ENCODE measurements at places on chromosomes 7 and 10.
A peak's percentile ranks its signal among the peaks of the same experiment; 100 is the strongest.

- H3K4me3 ChIP-seq: no peak overlapping the region
- no peaks in the 10 kb centered on the region for H3K4me1 ChIP-seq
- H3K27ac ChIP-seq: no peak overlapping the region
- H3K36me3 ChIP-seq: no peaks in the 10 kb centered on the region
Measured at GRCh38 chr10:106728232-106728631, 436.3 kb downstream of the SORCS1 start.

DNA sequence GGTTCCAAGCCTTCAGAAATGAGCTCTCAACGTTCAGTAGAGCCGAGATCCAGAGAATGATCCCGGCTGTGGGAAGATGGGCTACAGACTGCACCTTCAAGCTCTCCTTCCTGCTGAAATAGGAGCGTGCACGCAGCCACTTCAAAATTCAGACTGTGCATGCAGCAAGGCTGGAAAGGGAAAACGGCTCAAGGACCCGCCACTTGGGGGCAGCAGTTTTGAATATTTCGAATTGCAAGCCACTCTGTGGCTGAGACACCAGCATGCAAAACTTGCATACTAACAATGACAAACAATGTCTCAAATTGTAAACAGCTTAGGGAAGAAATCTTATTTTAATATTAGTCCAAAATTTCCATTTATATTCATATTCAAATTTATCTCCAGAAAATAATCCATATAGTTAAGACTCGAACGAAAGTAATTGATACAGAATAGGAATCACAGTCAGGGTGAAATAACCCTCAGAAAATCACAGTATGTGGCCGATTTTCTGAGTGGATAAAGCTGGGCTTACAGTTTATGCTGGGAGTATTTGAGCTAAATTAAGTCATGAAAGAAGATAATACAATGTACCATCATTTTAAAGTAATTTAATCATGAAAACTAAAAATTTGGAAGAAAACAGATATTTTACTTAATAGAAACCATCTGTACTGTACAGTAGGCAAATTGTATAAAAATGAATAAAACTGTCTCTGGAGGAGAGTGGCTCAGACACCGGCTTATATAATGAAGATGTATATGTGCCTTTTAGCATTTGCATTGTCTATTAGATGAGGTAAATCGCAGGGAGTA lies 137.9 kb upstream of the MKI67 start:
- DNase-seq: peak; percentile 66
- H3K27me3 ChIP-seq: peaks cover 39% of the 10 kb centered on the region
- no peak overlapping the region for H3K4me3 ChIP-seq
- H3K4me1 ChIP-seq: no peaks in the 10 kb centered on the region
- no peaks in the 10 kb centered on the region for H3K36me3 ChIP-seq

DNA sequence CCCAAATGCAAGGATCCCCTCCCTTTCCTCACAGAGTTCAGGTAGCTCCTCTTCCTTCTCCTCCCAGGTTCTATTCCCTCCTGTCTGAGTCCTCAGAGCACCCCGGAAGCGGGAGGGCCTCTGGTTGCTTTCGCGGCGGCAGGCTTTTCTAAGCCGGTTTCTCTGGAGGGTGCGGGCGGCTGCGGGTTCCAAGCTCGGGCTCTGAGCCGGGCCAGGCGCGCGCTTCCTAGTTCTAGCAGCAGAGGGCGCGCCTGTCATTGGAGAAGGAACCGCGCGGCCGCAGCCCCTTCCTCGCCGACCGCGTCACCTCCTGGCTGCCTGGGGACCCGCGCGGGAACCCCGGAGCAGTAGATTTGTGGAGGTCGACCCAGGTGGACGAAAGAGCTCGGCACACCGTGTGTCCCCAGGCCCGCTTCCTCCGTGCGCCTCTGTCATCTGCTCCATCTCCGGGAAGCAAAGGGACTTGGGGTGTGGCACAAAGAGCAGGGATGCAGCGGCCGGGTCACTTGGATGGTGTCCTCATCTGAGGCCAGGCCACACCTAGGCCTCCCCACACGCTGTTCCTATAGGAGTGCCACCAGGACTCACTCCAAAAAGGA lies 389.0 kb upstream of the PODXL start:
- peak; percentile 66 for DNase-seq
- H3K27ac ChIP-seq: no peak overlapping the region
- peaks cover 7% of the 10 kb centered on the region for H3K4me1 ChIP-seq

DNA sequence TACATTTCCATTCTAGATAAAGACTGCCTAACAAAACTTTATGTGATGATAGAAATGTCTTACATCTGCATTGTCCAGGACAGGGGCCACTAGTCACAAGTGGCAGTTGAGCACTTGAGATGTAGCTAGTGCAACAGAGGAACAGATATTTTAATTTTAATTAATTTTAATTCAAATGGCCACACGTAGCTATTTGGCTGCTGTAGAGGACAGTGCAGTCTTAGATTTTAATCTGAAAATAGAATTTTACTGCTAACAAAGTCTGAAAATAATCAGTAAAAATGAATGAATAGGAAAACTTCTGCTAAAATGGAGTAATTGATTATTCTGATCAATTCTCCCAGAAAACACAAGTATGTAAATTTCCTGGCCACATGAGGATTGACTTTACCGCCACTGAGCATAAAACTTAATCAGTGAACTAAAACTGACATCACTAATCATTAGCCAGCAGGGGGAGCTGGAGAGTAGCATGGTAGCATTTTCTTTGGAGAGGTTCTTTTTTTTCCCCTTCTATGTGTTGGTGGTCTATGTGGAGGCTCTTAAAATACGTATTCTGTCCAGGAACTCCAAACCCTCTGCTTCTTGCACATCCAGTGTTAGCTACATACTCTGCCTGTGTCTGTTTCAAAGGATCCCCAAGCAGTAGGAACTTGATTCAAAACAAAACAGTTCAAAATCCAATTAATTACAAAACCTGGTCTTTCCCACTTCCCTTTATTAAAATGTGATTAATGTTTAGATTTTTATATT lies 52.1 kb downstream of the TSPAN12 start:
- no peaks in the 10 kb centered on the region for H3K36me3 ChIP-seq
- peak; percentile 69 for DNase-seq
- H3K27me3 ChIP-seq: no peaks in the 10 kb centered on the region
- no peak overlapping the region for H3K4me3 ChIP-seq
- no peak overlapping the region for H3K27ac ChIP-seq
- H3K4me1 ChIP-seq: no peaks in the 10 kb centered on the region

- H3K27ac ChIP-seq: no peak overlapping the region
- no peaks in the 10 kb centered on the region for H3K4me1 ChIP-seq
- no peaks in the 10 kb centered on the region for H3K27me3 ChIP-seq
Measured at GRCh38 chr7:31104361-31105255, 52.5 kb downstream of the ADCYAP1R1 start.

GRCh38 chr7:96778263-96778662 lies 68.6 kb upstream of the SEM1 start:
- peak; percentile 1 for DNase-seq
- H3K36me3 ChIP-seq: no peaks in the 10 kb centered on the region
- no peak overlapping the region for H3K27ac ChIP-seq
- no peaks in the 10 kb centered on the region for H3K4me1 ChIP-seq
- H3K4me3 ChIP-seq: no peak overlapping the region

DNA sequence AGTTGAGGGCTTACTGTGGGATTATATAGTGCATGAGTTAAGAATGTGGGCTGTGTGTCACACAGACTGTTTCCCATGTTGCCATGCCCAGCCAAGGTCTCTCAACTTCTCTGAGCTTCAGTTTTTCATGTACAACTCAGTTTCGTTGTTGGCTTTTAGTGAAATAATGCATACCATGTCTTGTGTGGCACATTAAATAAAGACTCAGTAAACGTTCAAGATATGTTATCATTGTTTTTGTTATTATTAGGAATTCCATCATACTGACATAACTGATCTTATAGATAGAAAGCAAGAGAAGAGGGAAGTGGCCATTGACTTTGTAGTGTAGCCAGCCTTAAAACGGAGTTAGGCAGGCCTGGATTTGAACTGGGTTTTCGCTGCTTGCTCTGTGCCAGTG lies 2.9 kb downstream of the CDK14 start:
- peaks cover 30% of the 10 kb centered on the region for H3K36me3 ChIP-seq
- peaks cover 16% of the 10 kb centered on the region for H3K4me1 ChIP-seq
- H3K27ac ChIP-seq: peak overlapping the region; percentile 54
- no peak for DNase-seq

DNA sequence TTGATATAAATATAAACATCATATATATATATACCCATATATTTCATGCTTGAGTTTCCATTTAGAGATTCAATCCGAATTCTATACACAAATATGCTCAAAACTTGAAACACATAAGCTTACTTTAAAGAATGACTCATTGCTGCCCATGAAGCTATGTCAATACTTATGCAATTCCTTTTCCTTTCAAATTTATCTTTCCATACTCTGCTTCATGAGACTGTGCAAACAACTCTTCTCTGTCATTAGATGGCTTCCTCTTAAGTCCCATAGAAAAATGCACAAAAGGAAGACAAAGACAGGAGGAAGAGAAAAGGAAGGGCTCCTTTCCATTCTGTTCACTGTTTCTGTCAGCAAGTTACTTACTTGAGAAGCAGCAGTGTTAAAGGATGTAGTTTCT lies 895.7 kb upstream of the SORCS1 start:
- H3K36me3 ChIP-seq: no peaks in the 10 kb centered on the region
- DNase-seq: no peak
- no peak overlapping the region for H3K27ac ChIP-seq
- no peaks in the 10 kb centered on the region for H3K27me3 ChIP-seq
- no peaks in the 10 kb centered on the region for H3K4me1 ChIP-seq

- no peaks in the 10 kb centered on the region for H3K4me1 ChIP-seq
- H3K27me3 ChIP-seq: no peaks in the 10 kb centered on the region
- H3K4me3 ChIP-seq: no peak overlapping the region
- no peak for DNase-seq
Measured at GRCh38 chr7:124322561-124322960, 289.7 kb upstream of the TMEM229A start.

- H3K4me1 ChIP-seq: no peaks in the 10 kb centered on the region
- DNase-seq: no peak
- no peak overlapping the region for H3K27ac ChIP-seq
- H3K36me3 ChIP-seq: no peaks in the 10 kb centered on the region
- no peak overlapping the region for H3K4me3 ChIP-seq
Measured at GRCh38 chr10:17406036-17406834, 48.2 kb downstream of the ST8SIA6 start.

GRCh38 chr10:50574931-50575330 lies 48.8 kb downstream of the SGMS1 start:
- DNase-seq: no peak
- H3K36me3 ChIP-seq: peaks cover 2% of the 10 kb centered on the region
- no peak overlapping the region for H3K27ac ChIP-seq
- H3K4me3 ChIP-seq: no peak overlapping the region

- no peaks in the 10 kb centered on the region for H3K36me3 ChIP-seq
- H3K4me1 ChIP-seq: no peaks in the 10 kb centered on the region
- no peak overlapping the region for H3K4me3 ChIP-seq
- DNase-seq: no peak
- H3K27me3 ChIP-seq: no peaks in the 10 kb centered on the region
- H3K27ac ChIP-seq: no peak overlapping the region
Measured at GRCh38 chr7:86647385-86648094, 3.8 kb downstream of the GRM3 start.

DNA sequence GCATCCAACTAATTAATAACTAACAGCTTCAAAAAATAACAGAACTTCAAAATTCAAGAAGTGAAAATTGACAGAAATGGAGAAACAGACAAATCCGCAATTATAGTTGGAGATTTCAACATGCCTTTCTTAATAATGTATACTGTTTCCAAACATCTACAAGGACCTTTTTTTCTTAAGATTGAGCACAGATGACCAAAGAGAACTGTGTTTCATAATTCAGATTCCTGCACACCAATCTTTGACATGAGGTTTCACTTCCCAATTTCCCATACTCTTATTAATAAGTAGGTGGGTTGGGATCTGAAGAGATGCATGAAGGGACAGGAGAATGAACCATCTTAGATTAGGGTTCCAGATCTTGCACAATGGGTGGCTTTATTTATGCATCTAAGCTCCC lies 24.9 kb upstream of the GIMAP7 start:
- H3K36me3 ChIP-seq: no peaks in the 10 kb centered on the region
- H3K27me3 ChIP-seq: peaks cover 8% of the 10 kb centered on the region
- no peak overlapping the region for H3K27ac ChIP-seq

- no peak for DNase-seq
- peak overlapping the region; percentile 77 for H3K4me3 ChIP-seq
- peaks cover 40% of the 10 kb centered on the region for H3K36me3 ChIP-seq
- peak overlapping the region; percentile 73 for H3K27ac ChIP-seq
Measured at GRCh38 chr10:58511765-58512490, 744 bp upstream of the BICC1 start.

- no peaks in the 10 kb centered on the region for H3K27me3 ChIP-seq
- no peak overlapping the region for H3K4me3 ChIP-seq
- no peaks in the 10 kb centered on the region for H3K36me3 ChIP-seq
- DNase-seq: no peak
- H3K27ac ChIP-seq: no peak overlapping the region
Measured at GRCh38 chr7:96212474-96212873, 109.4 kb downstream of the SLC25A13 start.

DNA sequence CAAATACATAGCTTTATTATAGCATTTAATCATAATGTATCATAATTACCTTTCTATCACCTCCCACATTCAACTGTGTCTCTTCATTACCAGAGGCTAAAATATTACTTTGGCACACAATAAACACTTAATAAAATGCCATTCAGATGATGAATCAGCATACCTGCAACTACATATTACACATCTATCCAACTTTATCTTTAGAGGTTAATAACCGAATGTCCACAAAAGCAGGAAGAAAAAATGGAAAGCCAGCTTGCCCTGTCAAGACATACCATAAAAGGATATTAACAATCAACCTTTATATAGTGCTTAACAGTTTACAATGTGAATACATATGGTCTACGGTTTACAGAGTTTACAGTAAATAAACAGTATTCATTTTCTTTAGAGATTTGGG lies 12.7 kb downstream of the CACUL1 start:
- H3K27me3 ChIP-seq: no peaks in the 10 kb centered on the region
- no peak for DNase-seq
- H3K36me3 ChIP-seq: peaks cover 12% of the 10 kb centered on the region
- peaks cover 53% of the 10 kb centered on the region for H3K4me1 ChIP-seq
- H3K4me3 ChIP-seq: no peak overlapping the region
- H3K27ac ChIP-seq: peak overlapping the region; percentile 0

DNA sequence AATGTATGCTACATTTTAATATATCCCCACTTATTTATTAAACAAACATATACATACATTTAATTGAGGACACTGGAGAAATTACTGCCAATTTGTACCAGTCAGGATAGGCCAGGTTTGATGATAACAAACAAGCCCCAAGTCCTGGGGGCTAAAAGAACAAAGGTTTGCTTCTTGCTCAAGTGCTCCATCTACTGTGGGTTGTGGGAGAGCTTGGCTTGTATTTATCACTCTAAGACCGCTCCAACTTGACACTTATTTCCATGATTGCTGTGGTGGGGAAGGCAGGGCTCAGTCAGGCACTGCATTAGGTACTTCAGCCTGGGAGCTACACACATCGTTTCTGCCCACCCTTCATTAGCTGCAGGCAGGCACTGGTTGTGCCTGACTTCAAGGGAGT lies 136.6 kb upstream of the ZNF32 start:
- H3K27ac ChIP-seq: no peak overlapping the region
- H3K27me3 ChIP-seq: peaks cover 17% of the 10 kb centered on the region
- H3K4me1 ChIP-seq: no peaks in the 10 kb centered on the region
- no peak overlapping the region for H3K4me3 ChIP-seq
- no peak for DNase-seq

GRCh38 chr10:117353684-117354083 lies 21.6 kb downstream of the PDZD8 start:
- H3K4me3 ChIP-seq: no peak overlapping the region
- no peaks in the 10 kb centered on the region for H3K27me3 ChIP-seq
- H3K27ac ChIP-seq: peak overlapping the region; percentile 55
- peaks cover 9% of the 10 kb centered on the region for H3K36me3 ChIP-seq
